Right renal cortex interstitium (tissue), 3 donors: ENCODE measurements at places on chromosomes 6 and 20.

DNA sequence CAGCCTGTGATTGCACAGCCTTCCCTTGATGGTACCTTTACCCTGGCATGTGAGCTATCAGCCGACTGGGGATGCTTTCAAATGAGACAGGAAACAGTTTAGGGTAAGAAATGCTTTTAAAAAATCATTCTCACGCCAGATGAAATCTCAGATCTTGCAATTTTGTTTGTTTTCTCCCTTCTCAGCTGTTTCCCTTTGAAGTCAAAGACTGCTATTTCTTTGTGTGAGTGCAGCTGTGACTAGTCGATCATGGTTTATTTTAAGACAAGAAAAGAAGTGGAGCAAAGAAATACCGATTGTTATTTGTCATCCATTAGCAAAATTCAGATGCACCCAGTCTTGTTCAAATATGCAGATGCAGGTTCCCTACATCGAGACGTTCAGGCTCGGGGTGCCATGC lies 489.7 kb downstream of the QKI start:
- no peak for DNase-seq

- DNase-seq, result no peak
Measured at GRCh38 chr6:116579143-116579542, 7.8 kb downstream of the RWDD1 start.

GRCh38 chr6:99946005-99946404 lies 48.0 kb downstream of the MCHR2 start:
- no peak for DNase-seq

DNA sequence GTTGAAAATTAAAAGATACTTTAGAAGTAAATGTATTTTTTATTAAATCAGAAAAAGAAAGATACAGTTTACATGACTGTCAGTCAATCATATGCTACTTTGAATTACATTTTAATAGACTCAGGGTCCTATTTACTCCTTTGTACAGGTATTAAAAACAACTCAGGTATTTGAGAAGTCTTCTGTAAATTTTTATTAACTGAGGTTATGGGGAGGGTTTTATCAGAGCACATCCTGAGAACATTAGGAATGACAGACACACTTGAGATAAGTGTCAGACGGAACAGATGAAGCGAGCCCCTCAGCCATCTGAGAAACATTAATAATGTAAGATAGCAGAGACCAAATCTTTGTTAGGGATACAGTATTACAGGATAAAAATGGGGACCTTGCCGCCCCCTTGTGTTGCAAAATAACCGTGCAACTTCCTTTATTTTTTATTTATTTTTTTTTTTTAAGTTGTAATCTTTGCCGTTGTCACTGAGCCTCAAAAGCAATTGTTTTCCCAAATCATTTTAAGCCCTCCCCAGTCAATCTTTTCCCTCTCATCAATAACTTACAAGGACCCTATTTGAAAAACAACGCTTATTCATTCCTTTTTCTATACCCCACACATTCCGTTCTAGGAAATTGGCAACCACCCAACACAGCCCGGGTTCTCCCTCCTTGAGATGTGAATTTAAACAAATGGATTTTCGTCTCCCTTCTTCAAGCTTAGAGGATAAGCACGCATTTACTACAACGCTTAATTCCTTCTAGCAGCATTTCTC lies 126.7 kb downstream of the BCAS1 start:
- DNase-seq, result no peak

DNA sequence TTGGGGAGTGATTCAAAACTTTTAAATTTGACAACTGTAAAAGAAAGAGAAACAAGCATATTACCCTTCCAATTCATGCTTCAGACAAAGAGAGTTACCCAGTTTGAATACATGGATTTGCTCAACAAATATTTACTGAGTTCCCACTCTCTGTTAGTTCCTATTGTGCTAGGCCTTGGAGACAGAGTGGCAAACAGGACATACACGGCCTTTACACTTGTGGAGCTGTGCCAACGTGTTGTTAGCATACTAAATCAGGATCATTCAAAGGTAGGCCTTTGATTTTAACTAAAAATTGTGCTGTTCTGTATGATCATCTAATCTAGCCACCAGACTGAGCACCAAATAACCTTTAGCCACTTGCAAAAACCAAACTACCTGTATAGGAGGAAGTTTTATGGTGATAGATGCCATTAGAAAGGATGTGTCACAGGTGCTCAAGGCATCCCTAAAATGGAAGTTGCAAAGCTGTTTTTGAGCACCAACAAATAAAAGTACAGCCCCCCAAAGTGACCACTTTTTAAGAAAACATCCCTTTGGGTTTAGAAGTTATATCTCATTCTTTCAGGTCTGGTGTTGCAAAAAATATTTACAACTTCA lies 84.5 kb downstream of the CHD6 start:
- no peak for DNase-seq

DNA sequence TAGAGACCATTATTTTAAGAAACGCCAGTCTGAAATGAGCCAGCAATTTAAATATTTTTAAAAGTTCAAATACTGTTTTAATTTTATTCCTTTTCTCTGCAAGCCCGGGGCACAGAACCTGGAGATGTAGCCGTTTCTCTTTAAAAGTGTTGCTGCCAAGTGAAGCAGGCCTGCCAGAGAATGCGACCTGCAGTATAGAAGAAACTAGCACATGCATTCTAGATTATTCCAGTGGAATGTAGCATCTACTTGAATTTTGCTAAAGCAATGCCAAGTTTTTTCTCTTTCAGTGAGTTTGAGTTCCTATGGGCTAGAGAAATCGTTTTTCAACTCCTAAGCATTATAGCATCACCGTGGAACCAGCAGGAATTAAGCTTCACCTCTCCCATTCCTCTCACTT lies 101.3 kb downstream of the QRSL1 start:
- DNase-seq, result no peak
